Foreskin melanocyte (primary cell): ENCODE measurements at places on chromosomes 4 and X.

- DNase-seq: no peak
These were observed 72.8 kb downstream of the NSUN7 start for GRCh38 chr4:40822420-40823166.

- no peak for DNase-seq
These were observed 62.7 kb downstream of the TMEM131L start for GRCh38 chr4:153528705-153529485.

DNA sequence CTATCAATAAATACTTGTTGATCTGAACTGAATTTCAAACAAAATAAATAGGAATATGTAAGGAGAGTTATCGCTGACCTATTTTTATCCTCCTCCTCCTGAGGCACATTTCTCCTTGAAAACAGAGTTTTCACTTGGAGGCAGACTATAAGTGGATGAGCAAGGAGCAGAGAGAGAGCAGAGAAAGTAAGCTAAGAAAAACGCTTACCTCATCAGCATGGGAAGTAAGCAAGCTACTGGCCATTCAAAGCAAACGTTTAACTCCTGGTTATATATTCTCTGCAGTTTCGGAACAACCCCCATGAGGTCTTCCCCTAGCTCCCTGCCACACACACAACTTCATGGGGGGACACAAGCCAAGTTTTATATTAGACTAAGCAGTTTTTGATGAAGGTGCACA is 13.2 kb downstream of the ZDHHC9 start:
- DNase-seq: no peak

DNA sequence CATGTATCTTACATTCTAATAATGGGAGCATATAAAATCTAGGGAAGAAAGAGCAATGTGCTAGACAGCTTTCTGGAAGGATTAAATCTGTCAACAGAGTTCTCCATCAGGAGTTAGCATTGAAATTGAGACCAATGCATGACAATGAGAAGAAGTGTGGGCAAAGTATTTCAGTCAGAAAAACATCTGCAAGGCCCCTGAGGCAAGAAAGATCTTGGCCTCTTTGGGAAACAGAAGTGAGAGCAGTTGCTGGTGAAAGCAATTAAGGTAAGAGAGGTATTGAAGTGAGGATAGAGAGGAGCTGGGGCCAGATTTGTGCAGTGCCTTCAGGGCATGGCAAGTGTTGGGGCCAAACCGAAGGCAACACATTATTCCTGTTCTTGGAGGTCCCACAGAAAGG is 999.1 kb downstream of the STPG2 start:
- no peak for DNase-seq

GRCh38 chr4:155143512-155143911 is 64.9 kb upstream of the NPY2R start:
- no peak for DNase-seq

DNA sequence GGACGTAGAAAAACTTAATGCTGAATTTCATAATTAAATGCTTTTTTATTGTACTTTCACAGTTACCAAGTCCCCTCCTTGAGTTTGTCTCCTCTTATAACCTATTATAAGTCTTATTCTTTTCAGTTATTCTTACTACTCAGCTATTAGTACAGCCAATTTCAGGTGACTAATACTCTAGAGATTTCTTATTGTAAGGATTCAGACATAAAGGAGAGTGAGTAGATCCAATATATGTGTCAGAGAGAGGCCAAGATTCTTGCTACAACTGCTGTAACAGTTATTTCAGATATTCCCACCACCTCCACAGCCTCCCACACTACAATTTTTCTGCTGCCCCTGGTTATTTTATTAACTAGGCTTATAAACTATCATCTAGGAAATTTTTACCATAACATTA is 274.5 kb downstream of the GPAT3 start:
- DNase-seq: no peak

DNA sequence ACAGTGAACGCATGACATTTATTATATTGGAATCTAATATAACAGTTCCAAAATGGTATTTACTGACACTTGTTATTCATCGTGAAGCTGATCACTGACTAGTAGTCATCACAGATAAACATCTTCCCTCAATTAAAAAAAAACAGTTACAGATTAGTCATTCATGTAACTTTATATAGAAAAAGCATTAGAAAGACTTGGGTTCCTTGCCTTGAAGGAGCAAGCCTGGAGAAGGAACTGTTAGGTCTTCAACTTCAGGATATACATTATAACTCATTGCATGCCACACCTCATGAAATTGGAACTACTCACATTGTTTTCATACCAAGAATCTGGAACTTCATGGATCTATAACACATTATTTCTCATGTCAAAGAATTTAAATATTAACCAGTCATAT is 317.7 kb downstream of the CCSER1 start:
- no peak for DNase-seq

DNA sequence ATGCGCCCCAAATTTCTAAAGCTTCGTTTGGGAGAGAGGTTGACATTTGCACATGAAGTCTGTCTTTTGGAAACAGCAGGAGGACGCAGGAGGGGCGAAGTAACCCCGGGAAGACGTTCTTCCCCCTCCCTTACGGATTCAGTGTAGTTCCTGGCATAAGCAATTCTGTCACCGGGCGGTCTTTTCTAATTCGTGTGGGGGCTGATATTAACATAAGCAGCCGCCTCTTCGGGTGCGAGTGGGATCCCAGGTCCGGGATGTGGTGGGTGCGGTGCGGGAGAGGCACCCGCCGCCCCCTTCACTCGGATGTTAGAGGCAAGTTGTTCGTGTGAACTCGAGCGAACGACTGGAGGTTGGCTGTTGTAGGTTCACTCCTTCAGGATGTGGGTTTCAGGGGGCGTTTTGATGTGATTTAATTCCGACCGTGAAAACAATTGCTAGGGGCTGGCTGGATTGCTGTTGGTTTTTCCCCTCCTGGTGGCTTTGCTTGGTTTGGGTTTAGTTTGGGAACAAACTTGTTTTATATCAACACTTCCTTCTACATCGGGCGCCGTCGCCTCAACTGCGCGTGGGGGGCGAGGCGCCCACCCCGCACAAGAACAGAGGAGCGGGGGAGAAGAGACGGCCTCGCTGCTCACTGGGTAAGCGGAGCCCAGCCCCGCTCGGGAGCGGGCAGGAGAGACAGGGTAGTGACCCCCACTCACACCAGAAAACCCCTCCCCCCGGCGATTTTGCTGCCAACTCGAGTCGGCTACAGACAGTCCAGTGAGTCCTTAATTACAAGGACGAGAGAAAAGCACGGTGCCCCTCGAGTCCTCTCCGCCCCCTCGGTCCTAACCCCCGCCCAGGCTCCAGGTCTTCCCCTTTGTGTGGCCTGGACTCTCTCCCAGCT is 2.9 kb upstream of the LEF1 start:
- no peak for DNase-seq

DNA sequence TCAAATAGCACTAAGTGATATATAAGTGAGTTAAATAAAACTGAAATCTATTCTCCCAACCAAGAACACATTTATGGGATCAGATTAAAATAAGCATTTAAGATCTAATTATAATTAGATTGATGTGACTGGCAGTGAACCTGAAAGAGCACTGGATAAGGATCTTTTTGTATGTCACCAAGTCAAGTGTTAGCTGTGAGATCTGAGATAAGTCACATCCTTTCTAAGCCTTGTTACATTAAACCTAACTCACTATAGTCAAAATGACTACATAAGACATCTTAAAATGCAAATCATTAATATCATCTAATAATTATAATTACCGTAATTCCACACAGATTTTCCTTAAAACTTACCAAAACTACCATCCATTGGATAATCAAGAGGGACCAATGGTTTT is 1.6 kb downstream of the CCNA2 start:
- no peak for DNase-seq

GRCh38 chr4:76078033-76078613 is 3.6 kb downstream of the ART3 start:
- DNase-seq: no peak
